ENCODE measurements at places on chromosomes 16 and 17. TPM values are rescaled to one million over a fixed set of nuclear protein-coding genes. Genes with fewer than 3 reads are reported as not detected.

The DRC3 gene
- 0.40 TPM for total RNA-seq

The KCNG4 gene
- total RNA-seq: not detected

The CACNA1H gene
- total RNA-seq: 9.6 TPM

The AATF gene
- total RNA-seq: 26.3 TPM

The TMEM98 gene
- 145 TPM for total RNA-seq

The UBALD1 gene
- 12.5 TPM for total RNA-seq

The HERPUD1 gene
- 171 TPM for total RNA-seq

The NOXO1 gene
- total RNA-seq: not detected

The CCL22 gene
- not detected for total RNA-seq

The SMIM5 gene
- total RNA-seq: not detected

The KRT20 gene
- not detected for total RNA-seq

The TMEM88 gene
- total RNA-seq: 1.9 TPM

The CHD3 gene
- total RNA-seq: 81.6 TPM

The AATK gene
- 0.08 TPM for total RNA-seq

The CTRB1 gene
- not detected for total RNA-seq

The SLC38A8 gene
- total RNA-seq: not detected

The MYBBP1A gene
- 35.1 TPM for total RNA-seq

The SMIM22 gene
- not detected for total RNA-seq

The TEX2 gene
- 11.6 TPM for total RNA-seq

The TRPV2 gene
- 16.9 TPM for total RNA-seq

The USP31 gene
- total RNA-seq: 6.4 TPM

The SPAG5 gene
- 19.0 TPM for total RNA-seq

The FBXO39 gene
- 0.52 TPM for total RNA-seq

The TNP2 gene
- not detected for total RNA-seq

The PHOSPHO1 gene
- total RNA-seq: 0.65 TPM

The MYH8 gene
- total RNA-seq: not detected

The ZNF469 gene
- total RNA-seq: 4.2 TPM

The PRAC2 gene
- not detected for total RNA-seq
